ENCODE measurements at places on chromosomes 7 and 10.

- no peak for DNase-seq
Observed at GRCh38 chr7:100974021-100974420, 4.7 kb downstream of the MUC12 start.

GRCh38 chr7:30907527-30908267 is 4.0 kb upstream of the AQP1 start:
- no peak for DNase-seq

DNA sequence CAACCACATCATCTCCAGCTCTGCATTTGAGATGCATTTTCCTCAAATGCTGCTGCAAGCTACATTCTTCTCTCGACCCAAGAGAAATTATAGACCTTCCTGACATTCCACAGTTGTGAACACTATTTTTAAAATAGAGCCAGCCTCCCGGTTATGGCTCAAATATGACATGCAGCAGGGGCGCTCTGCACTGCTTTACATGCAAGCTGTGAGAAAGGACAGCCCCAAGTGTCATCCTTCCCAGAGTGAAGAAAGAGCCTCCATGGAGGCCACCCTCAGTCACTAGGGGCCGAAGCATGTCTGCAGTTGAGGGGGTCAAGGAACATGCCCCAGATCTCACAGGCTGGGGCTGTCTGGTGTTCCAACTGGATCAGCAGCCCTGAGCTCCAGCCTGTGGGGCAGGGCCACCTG is 63.9 kb upstream of the CHST15 start:
- no peak for DNase-seq

GRCh38 chr10:8050556-8051108 is 3.9 kb upstream of the GATA3 start:
- no peak for DNase-seq

- no peak for DNase-seq
Observed at GRCh38 chr7:32298408-32299132, 191.6 kb downstream of the LSM5 start.

- no peak for DNase-seq
Observed at GRCh38 chr10:71358277-71358676, 38.4 kb upstream of the CDH23 start.

- no peak for DNase-seq
Observed at GRCh38 chr10:86535132-86535882, 13.7 kb upstream of the WAPL start.

- DNase-seq, result peak; percentile 99
Observed at GRCh38 chr10:6275022-6275997, 72.6 kb downstream of the PFKFB3 start.

DNA sequence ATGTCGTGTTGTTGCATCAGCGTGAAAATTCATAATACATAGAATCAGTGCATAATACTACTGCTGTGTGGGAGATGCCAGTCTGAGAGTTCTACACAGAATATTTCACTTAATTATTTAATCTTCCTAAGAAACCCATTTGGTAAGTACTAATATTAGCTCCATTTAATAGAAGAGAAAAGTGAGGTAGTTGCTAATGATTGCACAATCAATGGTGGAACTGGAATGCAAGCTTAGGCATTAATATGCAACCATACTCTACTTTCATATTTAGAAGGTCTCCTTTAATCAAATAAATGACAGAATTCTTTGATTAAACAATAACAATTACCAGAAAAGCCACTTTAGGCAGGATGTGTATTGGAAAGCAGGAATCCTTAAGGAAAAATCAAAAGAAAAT is 660.7 kb upstream of the PHF14 start:
- DNase-seq, result no peak

- DNase-seq, result peak; percentile 72
Observed at GRCh38 chr7:4633012-4633411, 49.1 kb upstream of the FOXK1 start.

DNA sequence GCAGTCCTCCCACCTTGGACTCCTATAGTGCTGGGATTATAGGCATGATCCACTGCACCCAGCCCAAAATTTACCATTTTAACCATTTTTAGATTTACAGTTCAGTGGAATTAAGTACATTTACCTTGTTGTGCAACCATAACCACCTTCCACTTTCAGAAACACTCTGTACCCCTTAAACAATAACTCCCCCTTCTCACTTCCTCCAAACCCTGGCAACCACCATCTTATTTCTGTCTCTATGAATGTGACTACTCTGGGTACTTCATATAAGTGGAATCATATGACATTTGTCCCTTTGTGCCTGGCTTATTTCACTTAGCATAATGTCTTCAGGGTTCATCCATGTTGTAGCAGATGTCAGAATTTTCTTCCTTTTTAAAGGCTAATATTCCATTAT is 33.6 kb downstream of the SUFU start:
- no peak for DNase-seq

DNA sequence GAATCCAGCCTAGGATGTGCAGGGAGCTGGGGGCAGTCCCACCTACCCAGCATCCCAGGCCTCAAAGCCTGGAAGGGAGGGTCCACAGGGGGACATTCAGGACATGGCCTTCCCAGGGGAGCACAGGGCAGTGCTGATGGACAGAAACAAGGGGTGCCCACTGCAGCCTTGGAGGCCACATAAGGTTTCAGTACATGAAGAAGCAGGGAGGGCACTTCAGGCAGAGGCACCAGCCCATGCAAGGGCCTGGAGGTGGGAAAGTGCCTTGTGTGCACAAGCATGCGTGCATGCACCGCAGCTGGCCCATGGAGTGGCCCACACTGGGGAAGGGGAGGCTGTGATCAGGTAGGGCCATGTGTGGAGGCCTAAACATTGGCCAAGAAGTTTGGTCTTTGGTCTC is 9.1 kb downstream of the C10orf105 start:
- DNase-seq, result no peak

- no peak for DNase-seq
Observed at GRCh38 chr10:121081306-121081705, 230.1 kb downstream of the WDR11 start.

DNA sequence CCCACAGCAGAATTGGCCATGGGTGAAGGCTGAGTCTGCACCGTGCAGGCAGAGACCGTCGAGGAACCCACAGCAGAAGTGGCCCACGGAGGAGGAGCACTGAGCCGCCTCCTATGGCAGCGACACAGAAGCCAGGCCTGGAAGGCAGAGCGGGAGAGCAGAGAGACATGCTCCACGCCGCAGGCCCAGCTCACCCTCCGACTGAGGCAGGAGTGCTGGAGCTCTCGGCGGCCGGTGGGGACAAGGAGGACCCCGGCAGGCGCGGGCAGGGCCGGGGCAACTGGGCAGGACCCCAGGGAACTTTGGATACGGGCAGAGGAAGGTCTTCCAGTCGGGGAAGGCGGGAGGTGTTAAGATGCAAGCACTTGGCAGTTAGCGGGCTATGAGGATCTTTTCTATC is 420.4 kb downstream of the DNAJB6 start:
- no peak for DNase-seq

DNA sequence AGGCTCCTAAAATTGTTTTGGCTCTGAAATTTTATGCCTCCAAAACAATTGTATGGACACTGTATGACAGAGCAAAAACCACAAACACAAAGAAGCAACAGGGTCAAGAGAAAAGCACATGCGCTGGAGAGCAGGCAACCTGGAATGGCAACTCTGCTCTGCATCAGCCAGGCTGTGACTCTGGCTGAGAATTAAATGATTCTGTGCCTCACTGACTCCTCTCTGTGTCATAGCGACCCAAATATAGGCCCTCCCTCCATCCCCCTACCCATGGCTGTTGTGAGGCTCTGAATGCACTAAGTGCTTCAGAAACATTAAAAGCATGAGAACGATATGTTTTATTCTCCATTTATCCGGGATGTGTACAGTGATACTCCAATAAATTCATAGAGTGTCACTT is 24.9 kb upstream of the NEBL start:
- no peak for DNase-seq

DNA sequence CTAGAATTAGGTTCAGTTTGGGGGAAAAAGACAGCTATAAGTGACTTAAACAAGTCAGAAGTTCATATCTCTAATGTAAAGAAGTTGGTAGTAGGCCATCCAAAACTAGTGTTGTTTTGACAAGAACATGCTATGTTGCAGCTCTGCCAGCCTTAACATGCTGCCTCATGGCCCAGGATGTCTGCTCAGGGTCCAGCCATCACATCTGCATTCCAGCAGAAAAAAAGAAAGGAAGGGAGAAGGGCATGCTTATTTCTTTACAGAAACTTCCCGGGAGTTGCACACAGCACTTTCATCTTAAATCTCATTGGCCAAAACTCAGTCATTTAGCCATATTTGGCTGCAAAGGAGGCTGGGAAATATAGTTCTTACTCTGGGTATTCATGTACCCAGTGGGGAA is 400.4 kb upstream of the PODXL start:
- no peak for DNase-seq

DNA sequence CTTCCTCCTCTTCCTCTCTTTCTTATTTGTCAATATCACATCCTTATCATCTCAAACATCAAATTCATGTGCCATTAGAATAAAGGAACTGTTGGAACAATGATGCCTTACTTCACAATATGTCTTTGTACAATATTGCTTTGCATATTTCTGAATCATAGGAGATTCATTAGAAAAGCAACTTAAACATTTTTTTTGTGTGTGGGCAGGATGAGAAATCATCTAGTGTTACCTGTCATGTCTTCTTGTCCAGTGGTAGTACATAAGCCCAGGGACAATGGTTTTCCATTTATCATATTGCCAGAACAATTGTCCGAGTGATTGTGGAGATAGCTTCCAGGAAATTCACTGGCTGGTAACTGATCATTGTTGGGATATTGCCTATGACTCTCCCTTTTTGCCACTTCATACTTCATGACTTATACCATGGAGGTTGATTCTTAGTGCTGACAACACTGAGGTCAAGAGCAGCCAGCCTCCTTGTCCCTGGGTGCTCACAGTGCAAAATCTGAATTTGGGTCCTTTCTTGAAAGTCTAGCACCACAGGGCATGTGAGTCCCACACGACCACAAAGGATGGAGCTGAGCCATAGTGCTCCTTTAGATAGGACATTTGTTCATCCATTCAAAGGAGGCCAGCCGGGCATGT is 215.0 kb downstream of the MDFIC start:
- no peak for DNase-seq

- peak; percentile 73 for DNase-seq
Observed at GRCh38 chr10:29691564-29692072, 56.8 kb upstream of the SVIL start.

GRCh38 chr7:100169147-100169850 is 882 bp upstream of the GAL3ST4 start:
- no peak for DNase-seq

GRCh38 chr7:30330134-30331111 is 46.0 kb downstream of the ZNRF2 start:
- DNase-seq, result peak; percentile 27

DNA sequence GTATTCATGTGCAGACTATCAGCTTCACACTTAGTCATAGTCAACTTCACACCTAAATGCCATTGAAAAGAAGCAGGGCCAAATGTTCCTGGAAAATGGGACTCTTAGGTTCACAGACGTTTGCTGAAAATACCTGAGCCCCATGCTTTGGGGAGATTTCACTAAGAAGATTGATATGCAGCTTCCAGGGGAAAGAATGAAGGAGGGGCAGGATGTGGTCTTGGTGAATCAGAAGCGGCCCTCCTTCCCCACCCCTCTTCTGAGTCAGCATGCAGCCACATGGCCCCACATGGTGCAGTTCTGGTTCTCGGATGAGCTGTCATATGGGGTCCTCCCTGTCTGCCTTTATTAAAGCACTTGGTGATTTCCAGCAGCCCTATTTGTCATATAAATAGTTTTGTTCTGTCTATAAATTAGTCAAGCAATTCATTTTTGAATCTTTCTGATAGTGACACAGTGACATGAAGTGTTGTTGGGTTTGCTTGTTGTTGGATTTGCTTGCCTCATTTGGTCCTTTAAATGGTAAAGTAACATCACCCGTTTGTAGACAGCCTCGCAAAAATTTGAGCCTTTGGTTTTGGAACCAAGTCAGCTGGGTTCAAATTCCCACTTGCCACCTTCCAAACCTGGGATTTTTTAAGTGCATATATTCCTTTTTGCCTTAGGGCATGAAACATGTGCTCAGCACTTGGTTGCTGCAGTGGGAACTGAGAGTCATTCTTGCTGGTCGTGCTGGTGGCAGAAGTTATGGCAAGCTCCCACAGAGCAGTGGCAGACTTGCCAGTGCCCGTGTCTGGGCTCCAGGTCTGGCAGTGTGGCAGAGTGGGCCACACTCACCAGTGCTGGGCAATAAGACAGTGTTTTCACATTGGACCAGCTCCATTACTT is 68.1 kb upstream of the CDK6 start:
- peak; percentile 99 for DNase-seq

DNA sequence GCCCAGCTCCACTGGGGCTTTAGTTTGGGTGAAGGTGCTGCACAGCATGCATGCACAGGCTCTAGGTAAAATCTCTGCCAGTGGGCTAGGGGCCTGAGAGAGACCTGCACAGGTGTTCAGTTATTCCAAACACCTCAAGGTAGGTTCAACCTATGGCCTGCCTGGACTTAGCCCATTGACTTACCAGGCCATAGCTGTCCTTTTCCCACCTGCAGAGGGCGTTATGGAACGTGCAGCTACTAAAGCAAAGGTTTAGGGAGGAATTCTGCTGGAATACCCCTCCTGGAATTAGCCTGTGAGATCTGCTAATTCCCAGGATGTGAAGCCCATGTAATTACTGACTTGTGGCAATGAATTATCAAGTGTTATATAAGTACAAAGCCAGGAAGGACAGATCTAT is 3.6 kb downstream of the VWC2 start:
- no peak for DNase-seq

GRCh38 chr7:33701927-33702326 is 203.4 kb upstream of the BMPER start:
- DNase-seq, result no peak

DNA sequence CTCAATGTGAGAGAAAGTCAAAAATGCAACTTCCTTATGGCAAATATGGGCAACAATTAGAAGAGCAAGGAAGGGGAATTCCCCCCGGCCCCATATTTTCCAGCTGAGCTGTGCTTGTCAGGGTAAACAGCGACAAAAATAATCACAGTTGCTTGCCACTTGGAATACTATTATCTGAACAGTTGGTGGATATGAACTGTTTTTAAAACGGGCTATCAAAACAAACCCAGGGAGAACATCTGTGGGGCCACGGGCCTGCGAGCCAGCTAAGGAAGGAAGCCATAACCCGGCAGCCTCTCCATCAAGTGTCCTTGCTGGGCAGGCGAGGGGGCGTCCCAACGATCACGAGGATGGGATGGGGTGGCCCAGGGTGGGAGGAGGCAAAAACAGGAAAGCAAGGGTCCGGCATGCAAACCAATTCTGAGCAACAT is 228.4 kb downstream of the ARHGAP12 start:
- DNase-seq, result no peak

- DNase-seq, result no peak
Observed at GRCh38 chr10:101305320-101306241, 48.4 kb upstream of the BTRC start.

DNA sequence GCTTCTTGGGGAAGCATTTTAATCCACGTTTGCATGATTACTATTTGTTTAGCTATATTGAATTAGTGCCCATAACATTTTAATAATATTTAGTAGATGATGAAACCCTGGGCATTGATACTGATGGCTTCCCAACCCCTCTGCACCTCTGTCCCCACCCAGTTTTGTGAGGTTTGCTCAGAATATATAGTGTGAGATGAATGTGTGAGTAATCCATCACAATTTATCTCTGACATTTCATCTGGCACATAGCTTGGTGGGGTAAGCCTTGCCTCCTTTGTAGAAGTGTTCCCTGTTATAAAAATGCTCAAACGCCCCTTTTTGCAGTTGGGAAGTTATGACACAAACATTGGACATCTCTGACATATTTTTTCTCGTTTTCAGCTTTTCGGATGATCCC is 104.2 kb downstream of the WNT2 start:
- no peak for DNase-seq
